NCI-H446 treated with DMSO at 0.1 percent for 48 hours (cell line): ENCODE measurements at places on chromosomes 1 and 21.

- DNase-seq: no peak
Observed at GRCh38 chr1:156356875-156357534, 12.0 kb upstream of the RHBG start.

- no peak for DNase-seq
Observed at GRCh38 chr1:41241354-41241748, 755 bp downstream of the SCMH1 start.

DNA sequence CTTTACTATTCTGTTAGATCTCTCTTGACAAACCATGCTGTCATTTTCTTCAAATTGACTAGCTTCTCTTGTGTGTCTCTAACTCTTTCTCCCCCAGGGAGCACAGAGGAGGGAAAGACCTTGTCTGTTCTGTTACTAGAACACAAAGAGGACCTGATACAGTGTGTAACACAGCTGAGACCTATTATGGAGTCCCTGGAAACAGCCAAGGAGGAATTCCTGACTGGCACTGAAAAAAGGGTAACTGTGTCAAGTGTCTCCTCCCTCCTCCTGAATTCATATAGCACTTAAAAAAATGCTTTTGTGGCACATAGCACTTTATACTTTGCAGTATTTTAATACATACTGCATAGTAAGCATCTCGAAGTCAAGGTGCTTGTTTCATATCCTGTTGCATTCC lies 50.6 kb downstream of the ZBTB40 start:
- DNase-seq: no peak

DNA sequence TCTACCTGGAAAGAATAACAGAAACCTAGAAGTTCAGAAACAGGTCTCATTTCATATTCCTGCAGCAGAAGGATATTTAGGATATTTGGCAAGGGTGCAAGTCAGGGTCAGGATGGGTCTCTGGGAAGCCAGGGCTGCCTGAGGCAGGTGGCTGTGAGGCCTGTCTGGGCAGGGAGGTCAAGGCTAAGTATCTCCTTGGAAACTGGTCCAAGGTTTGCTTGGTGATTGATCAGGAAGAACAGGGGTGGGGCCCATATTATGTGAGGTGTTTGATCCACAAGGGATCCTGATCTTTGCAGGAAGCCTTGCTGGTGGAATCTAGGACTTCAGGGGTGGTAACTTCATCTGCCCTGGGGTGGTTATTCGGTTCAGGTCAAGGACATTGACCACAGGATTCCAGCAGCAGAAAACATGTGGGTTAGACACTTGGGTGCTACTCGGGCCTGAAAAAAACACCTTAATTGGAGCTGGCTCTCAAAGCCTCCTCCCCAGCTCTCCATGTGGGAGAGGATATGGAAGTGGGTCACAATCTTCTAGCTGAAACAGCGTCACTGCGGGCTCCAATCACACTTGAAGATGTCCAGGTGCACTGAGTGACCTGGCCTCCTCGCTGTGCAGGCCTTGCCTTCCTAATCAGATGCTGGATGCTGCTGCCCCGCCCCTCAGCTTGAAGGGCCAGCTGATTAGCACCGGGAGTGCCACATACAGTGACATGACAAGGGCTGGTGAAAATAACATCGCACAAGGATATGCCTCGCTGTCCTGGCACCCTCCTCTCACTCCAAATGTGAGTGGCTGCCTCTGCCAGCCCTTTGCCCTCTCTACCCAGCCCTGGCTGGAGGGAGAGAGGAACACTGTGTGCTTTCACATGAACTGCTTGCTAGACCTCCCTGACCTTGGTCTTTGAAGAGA lies 8.7 kb downstream of the CTNNBIP1 start:
- DNase-seq: no peak

- DNase-seq: no peak
Observed at GRCh38 chr1:156229809-156230472, 12.0 kb upstream of the BGLAP start.

- DNase-seq: no peak
Observed at GRCh38 chr1:1072299-1072848, 1.7 kb downstream of the RNF223 start.

DNA sequence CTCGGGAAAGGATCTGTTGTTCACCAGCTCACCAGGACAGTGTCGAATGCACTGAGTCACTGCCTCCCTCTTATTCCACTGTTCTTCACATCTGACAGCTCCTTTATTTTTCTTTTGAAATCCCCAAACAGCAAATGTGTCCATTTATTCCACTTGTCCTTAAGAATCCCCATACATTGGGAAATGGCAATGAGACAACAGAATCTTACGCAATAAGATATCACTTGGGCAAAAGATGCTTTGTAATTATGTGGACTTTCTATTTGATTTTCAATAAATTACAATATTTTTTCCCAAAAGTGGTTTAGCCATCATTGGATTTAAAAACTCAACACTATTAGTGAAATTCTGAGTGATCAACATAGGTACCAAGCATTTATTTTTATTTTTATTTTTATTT lies 3.7 kb downstream of the KRTAP20-2 start:
- no peak for DNase-seq
